GM19239 (cell line): ENCODE measurements at places on chromosomes 2 and 18.

DNA sequence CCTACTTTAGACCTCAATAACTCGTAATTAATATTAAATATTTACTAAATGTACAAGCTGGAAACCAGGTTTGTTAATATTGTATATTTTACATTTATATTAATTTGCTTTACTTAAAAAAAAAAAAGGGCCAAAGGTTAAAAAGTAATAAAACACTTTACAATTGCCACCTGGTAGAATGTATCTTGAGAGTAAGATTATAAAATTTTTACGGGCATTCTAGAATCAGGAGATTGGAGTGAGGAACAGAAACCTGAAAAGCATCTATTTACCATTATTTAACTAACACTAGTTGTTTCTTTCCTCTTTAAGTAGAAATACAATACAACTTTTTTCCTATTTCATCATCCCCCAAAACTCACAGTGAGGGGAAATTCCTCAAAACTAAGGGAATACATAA, 15.6 kb upstream of the STRN start:
- no peak for DNase-seq

DNA sequence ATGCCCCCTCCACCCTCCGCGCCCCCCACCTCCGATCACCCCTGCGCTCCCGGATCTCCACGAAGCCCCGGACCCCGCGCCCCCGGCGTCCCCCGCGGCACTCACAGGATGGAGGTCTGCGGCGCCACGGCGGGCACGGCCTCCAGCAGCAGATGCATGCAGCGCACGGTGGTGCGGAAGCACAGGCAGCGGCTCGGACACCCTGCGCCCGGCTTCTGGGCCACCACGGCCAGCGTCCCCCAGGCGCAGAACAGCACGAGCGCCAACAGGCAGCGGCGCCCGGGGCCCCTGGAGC, 217 bp downstream of the PXDN start:
- DNase-seq, result no peak

- DNase-seq, result no peak
Measured at GRCh38 chr2:238099714-238100048, 459 bp upstream of the ESPNL start.

GRCh38 chr2:112879491-112880041, 31.4 kb upstream of the IL37 start:
- DNase-seq, result no peak

DNA sequence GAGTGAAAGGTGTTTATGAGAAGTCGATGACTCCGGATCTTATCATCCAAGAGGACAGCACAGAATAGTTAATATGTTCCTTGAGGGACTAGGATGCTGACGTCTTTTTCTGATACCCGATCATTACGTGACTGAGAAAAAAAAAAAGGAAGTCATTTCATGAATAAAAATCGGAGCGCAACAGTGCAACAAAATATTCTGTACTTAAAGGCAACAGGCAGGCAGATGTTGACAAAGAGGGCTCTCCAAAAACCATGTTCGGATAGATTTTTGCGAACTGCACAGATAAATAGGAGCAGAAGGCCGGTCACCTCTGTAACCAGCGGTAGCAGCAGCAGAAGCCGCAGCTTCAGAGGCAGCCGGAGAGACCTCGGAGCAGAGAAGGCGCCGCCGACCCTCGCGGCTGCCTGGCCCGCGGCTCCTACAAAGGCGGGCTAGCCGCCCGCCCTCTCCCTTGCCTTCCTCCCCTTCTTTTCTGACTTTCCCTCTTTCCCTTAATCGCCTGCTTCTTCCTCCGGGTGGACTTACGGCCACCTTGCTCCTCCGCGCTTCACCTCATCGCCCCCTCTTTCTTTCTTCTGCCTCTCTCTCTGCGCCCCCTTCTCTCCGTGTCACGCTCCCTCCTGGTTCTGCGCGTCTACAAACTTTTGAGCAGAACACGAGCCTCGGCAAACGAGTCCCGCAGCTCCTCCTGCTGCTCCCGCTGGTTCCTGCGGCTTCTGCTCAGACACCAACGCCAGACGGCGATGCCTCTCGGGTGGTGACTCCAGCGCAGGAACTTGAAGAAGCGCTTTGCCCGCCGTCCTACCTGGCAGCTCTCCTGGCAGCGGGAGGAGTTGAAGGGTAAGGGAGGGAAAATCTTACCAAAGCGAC, at the start of gene ADCYAP1:
ADCYAP1 (plus strand) TSS at position 654 of the 873 bp plus-strand sequence. CDS start 516 bp downstream, outside the sequence.
- peak; percentile 13 for DNase-seq

- no peak for DNase-seq
Measured at GRCh38 chr2:119440873-119441272, 9.2 kb downstream of the TMEM37 start.

DNA sequence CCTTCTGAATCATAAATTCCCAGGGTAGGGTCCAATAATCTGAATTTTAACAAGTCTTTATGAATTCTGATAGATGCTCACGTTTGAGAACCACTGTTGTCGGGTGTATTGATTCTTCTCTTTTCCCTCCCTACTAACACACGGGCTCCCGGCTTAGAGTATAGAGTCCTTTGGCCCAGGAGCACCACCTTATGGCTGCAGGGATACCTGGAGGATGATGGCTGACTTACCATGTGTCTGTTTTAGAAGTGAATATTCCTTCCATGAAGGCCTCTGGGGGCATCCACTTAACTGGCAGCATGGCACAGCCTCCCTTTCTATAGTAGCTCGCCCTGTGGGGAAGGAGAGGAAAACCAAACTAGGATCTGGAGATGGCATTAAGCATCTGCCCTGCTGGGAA, 91.7 kb downstream of the CLIP4 start:
- DNase-seq, result no peak

DNA sequence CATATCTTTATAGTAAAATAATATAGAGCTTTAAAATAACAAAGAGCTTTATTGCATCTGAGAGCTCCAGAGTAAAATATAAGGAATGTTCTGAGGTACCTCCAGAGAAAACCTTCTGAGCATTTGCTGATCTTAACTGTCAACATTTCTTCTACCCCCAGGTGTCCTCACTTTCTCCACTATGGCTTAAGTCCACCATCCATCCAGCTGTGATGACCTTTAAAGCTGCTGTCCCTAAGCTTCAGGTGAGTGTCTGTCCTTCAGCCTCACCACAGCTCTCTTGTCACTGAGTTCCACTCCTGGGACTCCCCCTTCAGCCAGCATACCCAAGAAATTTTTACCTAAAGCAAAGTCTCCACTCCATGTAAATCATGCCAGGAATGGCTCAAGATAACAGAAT, 137.9 kb downstream of the MYO5B start:
- no peak for DNase-seq

DNA sequence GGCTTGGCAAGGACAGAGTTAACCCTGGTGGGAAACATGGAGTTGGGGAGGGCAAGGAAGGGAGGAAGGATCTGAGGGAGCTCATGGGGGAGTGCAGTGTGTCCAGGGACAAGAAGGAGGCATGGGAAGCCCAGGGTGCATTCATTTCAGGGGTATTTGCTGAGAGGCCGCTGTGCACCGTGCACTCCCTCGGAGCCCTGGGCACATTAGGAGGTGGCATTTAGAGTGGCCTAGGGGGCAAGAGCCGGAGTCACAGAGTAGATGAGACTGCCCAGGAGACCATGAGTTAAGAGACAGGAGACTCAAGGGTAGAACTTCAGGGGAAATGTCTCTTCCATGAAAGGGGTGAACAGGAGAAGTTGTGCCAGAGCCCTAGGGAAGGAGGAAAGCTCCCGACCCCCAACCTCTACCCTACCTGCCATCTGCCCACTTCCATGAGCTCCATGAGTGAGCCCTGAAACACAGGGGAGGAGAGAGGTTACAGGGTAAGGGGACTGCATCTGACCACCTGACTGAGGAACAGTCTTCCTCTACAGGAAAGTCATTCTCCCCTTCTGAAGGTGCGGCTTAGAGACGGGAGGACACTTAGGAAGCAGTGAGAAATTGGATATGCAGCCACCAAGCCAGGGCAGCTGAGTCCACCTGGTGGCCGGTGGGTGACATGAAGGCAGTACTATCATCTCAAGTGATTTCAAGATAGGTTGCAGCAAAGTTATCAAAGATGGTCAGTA, 58.5 kb upstream of the COPS8 start:
- DNase-seq, result peak; percentile 9

- DNase-seq, result no peak
Measured at GRCh38 chr2:202116691-202117090, 43.6 kb downstream of the KIAA2012 start.

- no peak for DNase-seq
Measured at GRCh38 chr2:32464431-32464830, 107.6 kb downstream of the BIRC6 start.

DNA sequence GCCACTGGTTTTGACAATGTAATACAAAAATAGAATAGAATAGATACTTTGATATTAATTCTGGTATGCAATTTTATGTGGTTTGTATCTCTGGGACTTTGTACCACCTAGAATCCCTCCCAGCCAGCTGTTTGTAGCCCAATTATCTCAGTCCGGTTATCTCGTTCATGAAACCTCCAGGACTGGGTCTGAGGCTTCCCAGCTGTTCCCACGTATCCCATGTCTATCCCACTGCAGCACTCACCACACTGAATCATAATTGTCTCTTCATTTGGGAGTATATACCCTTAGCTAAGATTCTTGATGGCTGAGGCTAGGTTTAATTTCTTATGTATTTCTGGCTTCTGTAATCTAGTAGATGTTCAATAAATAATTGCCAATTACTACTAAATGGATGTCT, 104.4 kb upstream of the MAPRE2 start:
- no peak for DNase-seq

DNA sequence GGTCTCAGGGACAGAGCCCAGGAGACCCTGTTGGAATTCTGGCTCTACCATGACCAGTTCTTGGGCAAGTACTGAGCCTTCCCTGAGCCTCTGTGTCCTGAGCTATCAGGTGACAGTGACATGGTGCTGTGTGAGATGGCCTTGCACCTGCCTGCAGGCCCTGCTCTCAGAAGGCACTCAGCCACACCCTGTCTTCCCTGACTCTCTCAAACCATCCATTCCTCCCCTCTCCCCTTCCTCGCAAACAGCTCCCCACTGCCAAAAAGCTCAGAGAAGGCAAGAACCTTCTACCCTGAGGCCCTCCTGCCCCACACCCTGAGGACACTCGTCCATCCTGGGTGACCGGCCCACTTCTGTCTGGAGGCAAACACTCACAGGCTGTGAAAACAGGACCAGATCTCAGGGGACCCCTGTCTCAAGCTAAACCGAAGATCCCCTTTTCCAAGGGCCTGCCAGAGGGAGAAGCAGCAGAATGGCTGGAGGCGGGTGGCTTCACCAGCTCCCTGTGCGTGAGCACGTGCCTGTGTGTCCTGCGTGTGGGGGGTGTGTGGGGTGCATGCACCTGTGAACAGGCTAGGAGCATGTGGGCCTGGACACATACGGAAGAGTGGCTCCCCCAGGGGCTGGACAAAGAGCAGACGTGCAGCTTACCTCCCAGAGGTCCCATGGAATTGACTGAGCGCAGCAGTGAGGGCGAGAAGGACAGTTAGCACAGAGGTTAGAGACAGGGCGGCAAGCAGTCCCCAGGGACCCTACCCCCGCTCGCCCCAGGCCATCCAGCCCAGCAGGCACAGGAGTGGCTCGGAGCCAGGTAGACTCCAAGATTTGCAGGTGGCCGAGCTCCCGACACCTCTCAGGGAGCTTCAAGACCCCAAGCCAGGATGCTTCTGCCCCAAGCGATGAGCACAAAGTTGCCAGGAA, 53.9 kb downstream of the BIN1 start:
- no peak for DNase-seq

DNA sequence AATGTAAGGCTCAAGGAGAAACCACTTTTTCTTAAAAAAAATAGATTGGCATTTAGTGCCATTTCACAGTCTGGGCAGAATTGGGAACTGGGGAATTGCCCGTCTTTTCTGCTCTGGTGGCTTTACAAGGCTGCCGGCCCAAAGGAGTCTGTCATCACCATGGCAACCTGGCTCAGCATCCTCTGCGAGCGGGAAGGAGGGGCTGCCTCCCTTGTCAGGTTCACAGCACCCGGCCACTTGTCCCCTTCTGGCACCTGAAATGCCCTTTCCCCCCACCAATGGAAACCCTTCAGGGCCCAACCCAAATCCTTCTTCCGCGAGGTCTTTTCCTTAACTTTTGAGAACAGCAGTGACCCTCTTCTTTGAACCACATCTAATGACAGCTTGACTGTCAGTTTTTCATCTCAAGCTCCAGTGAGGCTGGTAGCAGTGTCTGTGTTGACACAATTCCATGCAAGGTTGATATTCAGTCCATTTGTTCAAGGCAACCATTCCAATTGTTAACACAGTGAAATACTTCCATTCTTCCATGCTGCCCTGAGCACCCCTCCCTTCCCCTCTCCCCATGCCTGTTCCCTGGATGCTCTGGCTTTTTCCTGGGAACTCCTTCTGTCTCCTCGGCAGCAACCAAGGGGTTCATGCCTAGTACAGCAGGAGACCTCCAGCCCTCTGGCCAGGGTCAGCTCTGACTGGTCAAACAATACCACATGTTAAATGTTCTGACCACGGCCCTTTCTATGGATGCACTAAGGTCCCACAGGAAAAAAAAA, 79.6 kb downstream of the DNER start:
- DNase-seq, result no peak

- no peak for DNase-seq
Measured at GRCh38 chr2:10990561-10991111, 78.9 kb downstream of the KCNF1 start.

DNA sequence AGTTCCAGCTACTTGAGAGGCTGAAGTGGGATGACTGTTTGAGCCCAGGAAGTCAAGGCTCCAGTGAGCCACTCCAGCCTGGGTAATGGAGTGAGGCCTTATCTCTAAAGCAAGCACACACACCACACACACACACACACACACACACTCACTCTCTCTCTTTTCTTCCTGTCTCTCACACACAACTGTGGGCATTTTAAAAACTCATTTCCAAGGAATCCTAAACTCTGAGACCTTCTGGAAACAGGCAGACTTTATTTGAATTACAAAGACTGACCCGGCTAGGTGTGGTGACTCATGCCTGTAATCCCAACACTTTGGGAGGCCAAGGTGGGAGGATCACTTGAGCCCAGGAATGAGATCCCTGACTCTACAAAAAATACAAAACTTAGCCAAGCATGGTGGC, 21.3 kb downstream of the WDSUB1 start:
- DNase-seq, result no peak

DNA sequence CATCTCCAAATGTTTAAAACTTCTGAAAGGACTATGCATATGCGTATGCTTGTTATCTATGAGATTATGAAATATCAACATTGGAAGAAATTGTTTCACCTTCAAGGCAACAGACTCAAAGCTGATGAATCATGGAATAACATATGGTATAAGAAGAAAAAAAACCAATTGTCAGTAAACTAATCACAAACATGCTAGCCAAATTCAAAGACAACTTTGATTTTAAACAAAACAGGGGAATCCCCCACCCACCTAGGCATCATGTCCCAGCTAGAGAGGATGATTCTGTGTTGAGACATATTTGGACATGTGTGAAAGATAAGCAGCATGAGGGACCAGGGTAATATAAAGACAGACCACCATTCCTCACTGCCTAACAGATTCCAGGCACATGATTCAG, 147.7 kb downstream of the WDPCP start:
- no peak for DNase-seq

GRCh38 chr2:64941801-64942200, 47.4 kb upstream of the SLC1A4 start:
- no peak for DNase-seq

DNA sequence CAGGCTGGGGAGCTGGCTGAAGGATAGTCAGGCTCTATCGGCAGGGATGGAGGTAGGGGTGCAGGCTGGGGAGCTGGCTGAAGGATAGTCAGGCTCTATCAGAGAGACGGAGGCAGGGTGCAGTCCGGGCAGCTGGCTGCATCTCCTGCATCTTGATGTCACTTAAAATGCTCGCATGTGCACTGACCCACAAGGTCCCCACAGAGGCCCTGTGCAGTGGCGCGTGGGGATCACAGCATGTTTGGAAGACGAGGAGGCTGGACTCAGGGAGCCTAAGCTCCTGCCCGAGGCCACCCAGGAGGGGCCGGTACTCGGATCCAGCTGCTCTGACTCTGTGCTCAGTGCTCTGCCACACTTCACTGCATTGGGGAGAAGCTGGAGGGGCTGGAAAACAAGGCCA, 189.0 kb upstream of the HDAC4 start:
- DNase-seq, result no peak
